GM23338 (cell line): ENCODE measurements at places on chromosomes 1 and 21. TPM values are rescaled to one million over a fixed set of nuclear protein-coding genes. Genes with fewer than 3 reads are reported as not detected.

NCAM2 gene
- 0.83 and 1.2 TPM in 2 replicates for total RNA-seq

MYOM3 gene
- total RNA-seq = not detected in 2 replicates

FHAD1 gene
- total RNA-seq = 1.9 and 3.3 TPM in 2 replicates

MYBPH gene
- not detected in 2 replicates for total RNA-seq

LPGAT1 gene
- total RNA-seq = 10.1 and 16.4 TPM in 2 replicates

RPE65 gene
- not detected in 2 replicates for total RNA-seq

CA14 gene
- 41.3 and 42.9 TPM in 2 replicates for total RNA-seq

IL22RA1 gene
- total RNA-seq = 0.28 TPM in 1 of 2 replicates, not detected in the other
